ENCODE measurements at places on chromosomes 3 and 15. TPM values are rescaled to one million over a fixed set of nuclear protein-coding genes. Genes with fewer than 3 reads are reported as not detected.

Gene CD200
- total RNA-seq = 27.8 TPM

Gene KLHL25
- 2.7 TPM for total RNA-seq

DNA sequence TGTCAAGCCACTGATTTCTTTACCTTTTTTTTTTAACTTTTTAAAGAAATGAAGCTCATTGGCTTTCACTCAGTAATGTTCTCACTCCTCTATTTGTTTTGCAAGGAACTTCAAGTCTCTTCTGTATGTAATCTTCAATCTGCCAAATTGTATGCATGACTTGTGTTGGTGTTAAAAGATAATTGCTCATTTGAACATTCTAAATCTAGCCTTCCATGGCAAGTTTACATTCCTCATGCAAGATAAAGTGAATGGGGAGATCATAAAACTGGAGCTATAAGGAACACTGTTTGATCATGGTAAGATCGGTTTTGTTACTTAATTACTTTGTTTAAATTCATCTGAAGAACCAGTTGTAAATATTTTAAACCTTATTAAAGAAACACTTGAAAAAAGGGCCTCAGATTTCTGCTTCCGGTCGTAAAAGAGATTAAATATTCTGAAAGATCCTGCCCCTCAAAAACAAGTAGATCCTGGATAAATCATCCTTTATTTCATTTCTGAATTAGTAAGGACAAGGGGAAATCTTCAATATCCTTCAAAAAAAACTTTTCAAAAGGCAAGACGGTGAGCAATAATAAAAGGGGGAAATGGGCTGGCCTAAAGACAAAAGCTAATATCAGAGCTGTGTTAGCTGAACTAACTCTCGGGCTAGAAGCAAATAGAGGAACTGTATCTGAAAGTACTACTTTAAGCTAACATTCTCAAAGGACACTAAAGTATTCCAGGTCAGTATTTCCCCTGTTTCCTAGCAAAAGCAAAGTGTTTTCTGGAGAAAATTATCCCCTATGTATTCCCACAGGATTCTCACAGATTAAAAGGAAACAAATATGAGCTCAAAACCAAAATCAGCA lies 107.0 kb upstream of the ATP11B start:
- DNase-seq = no peak

Gene FILIP1L
- 3.3 TPM for total RNA-seq

DNA sequence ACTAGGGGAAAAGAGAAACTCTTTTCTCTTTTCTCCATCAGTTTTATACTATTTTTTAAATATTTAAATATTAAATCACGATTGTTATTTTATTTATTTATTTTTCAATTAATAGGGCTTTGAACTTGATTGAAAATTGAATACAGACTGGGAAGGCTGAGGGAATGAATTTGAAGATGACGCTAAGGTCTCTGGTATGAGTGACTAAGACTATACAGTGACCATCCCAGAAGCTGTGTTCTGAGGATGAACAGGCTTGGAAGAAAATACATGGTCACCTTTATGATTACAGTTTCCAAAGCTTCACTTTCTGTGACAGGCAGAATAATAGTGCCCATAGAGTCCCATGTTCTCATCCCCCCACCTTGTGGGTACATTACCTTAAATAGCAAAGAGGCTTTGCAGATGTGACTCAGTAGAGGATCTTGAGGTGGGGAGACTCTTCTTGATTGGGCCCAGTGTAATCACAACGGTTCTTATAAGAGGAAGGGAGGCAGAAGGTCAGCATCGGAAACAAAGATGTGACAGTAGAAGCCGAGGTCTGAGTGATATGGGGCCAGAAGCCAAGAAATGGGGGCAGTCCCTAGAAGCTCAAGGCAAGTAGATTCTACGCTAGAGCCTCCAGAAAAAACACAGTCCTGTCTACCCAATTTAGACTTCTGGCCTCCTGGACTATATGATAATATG lies 51.0 kb upstream of the LPP start:
- DNase-seq = no peak
